ENCODE measurements at places on chromosomes 2 and 18.

GRCh38 chr2:117801826-117802225, 12.7 kb upstream of the DDX18 start:
- DNase-seq = no peak

- no peak for DNase-seq
Measured at GRCh38 chr2:189578272-189578950, 2.2 kb downstream of the SLC40A1 start.

- no peak for DNase-seq
Measured at GRCh38 chr2:224284134-224284946, 117.6 kb downstream of the FAM124B start.

- DNase-seq = no peak
Measured at GRCh38 chr18:78678318-78678695, 301.3 kb upstream of the SALL3 start.

GRCh38 chr18:12291690-12292089, 16.4 kb upstream of the TUBB6 start:
- DNase-seq = no peak

DNA sequence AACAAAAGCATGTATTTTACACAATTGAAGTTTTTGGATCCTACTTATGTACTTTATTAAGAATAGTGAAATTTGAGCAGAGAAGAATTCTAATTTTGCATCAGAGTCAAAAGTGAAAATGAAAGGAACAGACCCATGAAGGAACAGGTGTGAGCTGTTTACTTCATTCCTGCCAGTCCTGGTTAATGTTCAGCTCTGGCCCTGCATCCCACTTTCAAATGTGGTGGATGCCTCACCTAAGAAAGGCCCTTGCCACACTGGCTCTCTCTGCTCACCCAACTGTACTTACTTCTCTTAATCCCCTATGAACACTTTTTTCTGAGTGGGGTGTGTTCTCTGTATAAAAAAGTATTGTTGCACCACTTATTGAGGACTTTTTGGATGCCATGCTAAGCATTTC, 22.2 kb downstream of the FAM110C start:
- no peak for DNase-seq

GRCh38 chr2:126855606-126856005, 43.1 kb upstream of the TEX51 start:
- DNase-seq = no peak

- no peak for DNase-seq
Measured at GRCh38 chr18:45829855-45830254, 4.4 kb downstream of the SIGLEC15 start.

DNA sequence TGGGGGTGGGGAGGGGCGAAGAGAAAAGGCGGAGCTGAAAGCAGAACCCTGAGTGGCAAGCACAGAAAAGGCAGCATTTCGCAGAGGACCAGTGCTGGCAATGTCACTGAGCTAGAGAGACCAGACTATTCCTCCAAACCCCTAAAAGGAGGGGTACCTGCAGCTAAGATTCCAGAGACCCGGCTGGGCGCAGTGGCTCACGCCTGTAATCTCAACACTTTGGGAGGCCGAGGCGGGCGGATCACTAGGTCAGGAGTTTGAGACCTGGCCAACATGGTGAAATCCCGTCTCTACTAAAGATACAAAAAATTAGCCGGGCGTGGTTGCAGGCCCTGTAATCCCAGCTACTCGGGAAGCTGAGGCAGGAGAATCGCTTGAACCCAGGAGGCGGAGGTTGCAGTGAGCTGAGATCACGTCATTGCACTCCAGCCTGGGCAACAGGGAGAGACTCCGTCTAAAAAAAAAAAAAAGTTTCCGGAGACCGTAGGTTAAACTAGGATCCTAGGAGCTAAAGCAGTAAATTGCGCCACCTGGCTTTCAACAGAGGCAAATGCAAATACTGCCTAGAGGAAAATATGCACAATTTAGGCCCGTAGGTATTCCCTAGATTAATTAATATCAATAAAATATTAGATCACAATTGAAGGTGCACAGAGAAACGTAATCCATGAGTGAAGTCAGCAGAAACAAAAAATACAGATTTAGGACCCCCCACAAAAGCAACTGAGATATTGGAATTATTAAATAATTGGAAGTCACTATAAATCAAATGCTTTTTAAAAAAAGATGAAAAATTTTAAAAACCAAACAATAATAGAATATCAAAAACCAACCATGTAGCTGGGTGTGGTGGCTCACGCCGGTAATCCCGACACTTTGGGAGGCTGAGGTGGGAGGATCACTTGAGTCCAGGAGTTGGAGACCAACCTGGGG, 4.9 kb downstream of the UCN start:
- DNase-seq = peak; percentile 28

GRCh38 chr2:65435625-65436168, 3.3 kb upstream of the SPRED2 start:
- peak; percentile 6 for DNase-seq

GRCh38 chr2:120240901-120241429, 11.7 kb upstream of the RALB start:
- no peak for DNase-seq

- DNase-seq = no peak
Measured at GRCh38 chr18:50724751-50725151, 95.1 kb downstream of the MRO start.

- no peak for DNase-seq
Measured at GRCh38 chr2:21233194-21233593, 109.4 kb downstream of the TDRD15 start.

DNA sequence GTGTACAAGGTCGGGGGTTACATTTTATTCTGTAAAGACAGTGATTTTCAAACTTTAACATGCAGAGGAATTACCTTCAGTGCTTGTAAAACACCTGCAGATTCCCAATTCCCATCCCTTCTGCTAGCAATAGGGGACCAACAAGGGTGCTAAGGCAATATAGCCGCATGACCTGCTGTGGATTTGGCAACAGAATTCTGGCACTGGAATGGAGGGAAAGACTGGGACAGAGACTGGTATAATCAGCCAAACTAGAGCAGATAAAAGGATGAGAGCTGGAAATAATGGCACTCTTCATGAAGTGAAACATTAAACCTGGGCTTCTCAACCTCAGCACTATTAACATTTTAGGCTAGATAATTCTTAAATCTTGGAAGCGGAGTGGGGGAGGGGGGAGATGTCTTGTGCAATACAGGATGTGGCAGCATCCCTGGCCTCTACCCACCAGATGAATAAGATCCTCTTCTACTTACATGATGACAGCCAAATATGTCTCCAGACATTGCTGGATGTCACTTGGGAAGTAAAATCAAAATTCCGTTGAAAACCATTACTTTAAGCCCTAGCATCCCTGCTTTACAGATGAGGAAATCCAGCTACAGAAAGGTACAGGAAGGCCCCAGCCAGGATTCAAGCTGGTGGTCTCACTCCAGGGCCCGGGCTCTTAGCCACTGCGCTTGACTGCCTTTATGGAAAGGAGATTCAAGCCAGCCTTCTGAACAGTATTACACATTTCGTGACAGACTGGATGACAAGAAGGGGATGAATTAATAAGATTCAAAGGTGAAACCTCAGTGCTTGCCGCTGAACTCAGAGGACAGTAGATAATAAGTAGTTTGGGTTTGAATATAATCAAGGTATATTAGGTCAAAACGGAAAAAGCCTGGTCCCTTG, 1.7 kb downstream of the EVA1A start:
- no peak for DNase-seq

DNA sequence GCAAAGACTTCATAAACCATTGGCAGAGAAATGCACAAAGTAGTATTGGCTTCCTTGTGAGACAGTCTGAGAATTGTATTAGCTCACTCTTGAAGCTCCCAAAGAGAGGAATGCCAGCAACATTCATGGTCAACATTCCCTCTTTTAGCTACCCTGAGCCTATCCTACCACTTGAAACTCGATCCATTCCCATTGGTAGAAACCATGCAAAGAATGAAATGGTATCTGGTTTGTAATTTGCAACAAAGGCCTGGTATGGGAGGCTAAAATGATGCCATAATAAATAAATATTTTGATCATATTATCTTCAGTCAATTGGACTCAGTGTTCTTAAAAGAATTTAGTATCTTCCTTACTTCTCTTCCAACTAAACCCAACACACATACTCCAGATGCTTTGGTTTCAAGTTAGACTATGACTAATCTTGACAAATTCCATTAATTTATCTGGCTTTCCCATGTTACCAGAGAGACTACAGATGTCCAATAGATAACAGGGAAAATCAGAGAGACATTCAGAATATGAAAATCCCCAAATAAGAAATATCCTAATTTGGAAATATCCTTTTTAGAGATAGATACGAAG, 102.9 kb downstream of the DHRS9 start:
- DNase-seq = no peak

- DNase-seq = no peak
Measured at GRCh38 chr2:15253835-15254286, 307.3 kb downstream of the NBAS start.

DNA sequence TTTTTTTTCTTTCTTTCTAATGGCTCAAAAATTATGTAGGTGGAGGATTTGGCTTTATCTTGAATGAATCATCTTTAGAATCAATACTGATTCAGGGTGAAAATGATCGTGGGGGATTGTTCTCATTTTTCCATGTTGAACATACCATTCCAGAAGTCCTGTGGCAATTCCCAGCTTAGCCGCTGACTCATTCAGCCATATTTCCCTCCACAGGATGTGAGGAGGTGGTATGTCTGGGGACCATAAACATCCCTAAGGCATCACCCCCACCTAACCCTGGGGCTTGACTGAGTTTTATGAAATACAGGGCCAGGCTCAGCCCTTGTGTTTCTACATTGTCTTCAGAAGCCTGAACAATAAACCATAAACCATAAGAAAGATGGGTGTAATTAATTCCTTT, 92.7 kb upstream of the FN1 start:
- no peak for DNase-seq

DNA sequence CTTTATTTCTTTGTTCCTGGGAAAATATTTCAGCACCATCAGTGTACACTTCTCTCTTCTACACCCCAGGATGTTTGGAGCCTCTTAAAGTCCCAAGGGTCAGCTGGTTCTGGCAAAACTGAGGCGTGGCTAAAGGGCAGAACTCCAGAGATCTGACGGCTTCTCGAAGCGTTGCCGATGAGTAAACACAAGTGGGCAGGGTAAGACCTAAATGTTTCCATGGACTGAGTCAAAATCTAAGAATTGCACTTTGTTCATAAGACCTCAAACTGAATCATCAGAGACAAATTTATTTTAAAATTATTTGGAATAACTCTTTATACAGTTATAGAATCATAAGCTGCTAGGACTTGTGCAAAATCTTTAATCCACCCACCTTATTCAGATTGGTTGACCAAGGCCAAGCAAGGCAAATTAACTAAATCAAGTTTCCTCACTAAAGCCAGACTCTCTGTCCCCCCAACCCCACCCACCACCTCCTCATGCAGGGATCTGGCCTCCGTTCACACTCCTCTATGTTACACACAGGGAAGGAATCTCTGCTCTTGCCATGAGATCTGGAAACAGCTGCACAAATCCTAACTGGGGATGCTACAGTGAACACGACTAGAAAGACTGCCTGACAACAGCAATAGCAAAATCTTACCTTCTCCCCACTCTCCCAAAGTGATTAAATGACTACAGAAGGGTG, 342.6 kb upstream of the KLHL29 start:
- no peak for DNase-seq

DNA sequence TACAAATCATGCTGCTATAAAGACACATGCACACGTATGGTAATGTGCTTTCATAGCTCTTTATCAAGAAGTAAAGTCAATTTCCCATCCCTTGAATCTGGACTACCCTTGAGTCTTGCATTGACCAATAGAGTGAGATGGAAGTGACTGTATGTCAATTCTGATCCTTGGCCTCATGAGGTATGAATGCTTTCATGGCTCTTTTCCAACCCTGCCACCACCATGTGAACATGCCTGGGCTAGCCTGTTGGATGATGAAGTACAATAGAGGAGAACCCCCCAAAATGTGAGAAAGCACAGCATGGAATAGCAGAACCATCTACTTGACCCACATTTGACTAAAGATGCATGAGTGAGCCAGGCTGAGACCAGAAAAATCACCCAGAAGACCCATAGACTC, 237.0 kb downstream of the NYAP2 start:
- DNase-seq = no peak

DNA sequence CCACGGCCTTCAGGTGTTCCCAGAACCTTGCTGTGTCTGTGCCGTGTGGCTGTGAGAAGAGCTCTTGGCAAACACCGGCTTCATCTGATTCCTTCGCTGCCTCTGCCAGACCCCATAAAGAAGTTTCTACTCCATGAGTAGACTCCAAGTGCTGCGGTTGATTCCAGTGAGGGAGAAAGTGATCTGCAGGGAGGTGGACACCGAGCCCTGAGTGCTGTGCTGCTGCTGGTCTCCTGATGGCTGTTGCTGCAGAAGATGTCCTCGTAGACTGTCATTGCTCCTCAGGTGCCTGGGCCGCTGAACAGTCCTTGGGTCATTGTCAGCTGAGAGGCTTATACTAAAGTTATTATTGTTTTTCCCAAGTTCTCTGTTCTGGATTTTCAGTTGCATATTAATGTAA, 19.6 kb downstream of the ASB1 start:
- DNase-seq = no peak

- DNase-seq = no peak
Measured at GRCh38 chr2:72827966-72828646, 2.3 kb upstream of the EXOC6B start.

GRCh38 chr18:22848615-22849014, 84.5 kb upstream of the RBBP8 start:
- no peak for DNase-seq

- no peak for DNase-seq
Measured at GRCh38 chr2:170434900-170435621, 257.1 kb downstream of the MYO3B start.

- DNase-seq = no peak
Measured at GRCh38 chr2:136538489-136538888, 226.9 kb upstream of the THSD7B start.

- no peak for DNase-seq
Measured at GRCh38 chr2:43950383-43951008, 45.3 kb downstream of the LRPPRC start.

DNA sequence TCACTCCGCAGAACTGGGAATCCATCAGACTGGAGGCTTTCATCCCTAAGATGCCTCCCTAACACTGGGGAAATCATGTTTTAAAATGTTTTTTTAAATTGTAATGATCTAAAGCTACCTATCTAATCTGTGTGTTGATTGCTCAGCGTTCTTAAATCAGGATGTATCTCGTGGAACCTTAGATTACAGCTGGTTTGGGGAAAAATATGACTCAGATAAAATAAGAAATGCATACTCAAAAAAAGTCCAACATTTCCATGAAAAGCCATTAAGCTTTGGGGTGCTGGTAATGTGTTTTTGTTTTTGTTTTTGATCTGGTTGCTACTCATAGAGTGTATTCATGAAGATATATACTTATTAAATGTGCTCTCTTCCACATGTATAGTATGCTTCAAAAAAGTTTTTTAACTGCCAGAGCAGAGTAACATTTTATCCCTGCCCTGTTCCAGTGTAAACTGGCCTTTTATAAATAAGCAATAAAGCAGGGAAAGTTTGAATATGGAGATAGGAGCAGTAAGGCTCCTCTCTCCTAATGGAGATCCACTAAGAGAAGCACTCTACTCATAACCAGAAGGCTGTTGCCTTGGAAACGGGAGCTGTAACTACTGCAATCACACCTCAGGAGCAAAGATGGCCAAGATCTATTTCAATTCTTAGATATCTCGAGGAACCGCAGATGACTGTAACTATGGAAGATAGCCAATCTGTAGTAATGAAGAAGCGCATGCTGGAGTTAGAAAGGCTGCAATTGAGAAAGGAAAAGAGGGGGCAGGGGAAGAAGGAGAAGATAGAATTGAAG, 41.6 kb downstream of the ANKRD44 start:
- no peak for DNase-seq

GRCh38 chr2:152061383-152061782, 37.5 kb downstream of the CACNB4 start:
- DNase-seq = no peak

Measured in stimulated activated CD4-positive, alpha-beta T cell treated with anti-CD3 and anti-CD28 coated beads, Interleukin-4, amount 100 ng/mL, for 4 hours (primary cell).